ENCODE measurements at places on chromosomes 4 and X.

- no peak for DNase-seq
These were observed 46.8 kb downstream of the NFKB1 start for GRCh38 chr4:102547973-102548372.

DNA sequence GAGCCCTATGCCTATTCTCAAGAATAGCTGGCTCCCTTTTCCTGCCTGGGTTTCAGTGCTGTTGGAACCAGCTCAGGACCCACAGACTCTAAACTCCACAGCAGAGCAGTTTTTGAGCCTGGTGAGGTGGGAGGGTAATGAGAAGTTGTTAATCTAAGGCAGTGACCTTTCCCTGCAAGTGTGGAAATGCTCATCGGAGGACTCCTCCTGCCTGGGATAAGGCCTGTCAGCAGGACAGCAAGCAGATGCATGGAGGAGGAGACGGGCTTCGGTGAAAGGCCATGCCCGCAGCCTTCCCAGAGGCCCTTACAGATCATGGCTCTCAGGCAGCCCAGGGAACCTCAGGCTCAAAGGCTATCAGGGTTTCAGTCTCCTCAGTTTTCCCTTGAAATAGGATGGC lies 70.0 kb upstream of the SHISA3 start:
- DNase-seq = no peak

GRCh38 chr4:70062000-70062399 lies 11.8 kb downstream of the HTN1 start:
- no peak for DNase-seq

GRCh38 chr4:101956068-101956825 lies 165.7 kb downstream of the BANK1 start:
- no peak for DNase-seq

DNA sequence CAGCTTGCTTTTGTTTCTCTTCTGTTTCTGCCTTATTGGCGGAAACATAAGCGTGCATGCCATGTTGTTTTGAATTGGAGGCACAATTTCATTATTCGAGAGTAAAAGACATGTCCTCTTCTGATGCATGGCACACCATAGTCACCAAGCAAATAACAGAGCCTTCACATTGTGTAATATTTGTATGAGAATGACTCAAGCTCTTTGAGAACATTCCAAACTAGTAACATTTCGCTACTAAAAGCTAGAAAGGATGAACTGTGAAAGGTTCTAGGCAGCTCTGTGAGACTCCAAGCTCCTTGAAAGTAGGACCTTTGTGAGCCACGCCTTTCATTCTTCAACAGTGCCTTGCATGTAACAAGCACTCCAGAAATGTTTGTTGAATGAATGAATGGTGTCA lies 9.2 kb upstream of the ANXA3 start:
- no peak for DNase-seq
